RKO (cell line): ENCODE measurements at places on chromosomes 1 and 21.

- no peak for DNase-seq
Measured at GRCh38 chr1:181390410-181391077, 92.8 kb upstream of the CACNA1E start.

DNA sequence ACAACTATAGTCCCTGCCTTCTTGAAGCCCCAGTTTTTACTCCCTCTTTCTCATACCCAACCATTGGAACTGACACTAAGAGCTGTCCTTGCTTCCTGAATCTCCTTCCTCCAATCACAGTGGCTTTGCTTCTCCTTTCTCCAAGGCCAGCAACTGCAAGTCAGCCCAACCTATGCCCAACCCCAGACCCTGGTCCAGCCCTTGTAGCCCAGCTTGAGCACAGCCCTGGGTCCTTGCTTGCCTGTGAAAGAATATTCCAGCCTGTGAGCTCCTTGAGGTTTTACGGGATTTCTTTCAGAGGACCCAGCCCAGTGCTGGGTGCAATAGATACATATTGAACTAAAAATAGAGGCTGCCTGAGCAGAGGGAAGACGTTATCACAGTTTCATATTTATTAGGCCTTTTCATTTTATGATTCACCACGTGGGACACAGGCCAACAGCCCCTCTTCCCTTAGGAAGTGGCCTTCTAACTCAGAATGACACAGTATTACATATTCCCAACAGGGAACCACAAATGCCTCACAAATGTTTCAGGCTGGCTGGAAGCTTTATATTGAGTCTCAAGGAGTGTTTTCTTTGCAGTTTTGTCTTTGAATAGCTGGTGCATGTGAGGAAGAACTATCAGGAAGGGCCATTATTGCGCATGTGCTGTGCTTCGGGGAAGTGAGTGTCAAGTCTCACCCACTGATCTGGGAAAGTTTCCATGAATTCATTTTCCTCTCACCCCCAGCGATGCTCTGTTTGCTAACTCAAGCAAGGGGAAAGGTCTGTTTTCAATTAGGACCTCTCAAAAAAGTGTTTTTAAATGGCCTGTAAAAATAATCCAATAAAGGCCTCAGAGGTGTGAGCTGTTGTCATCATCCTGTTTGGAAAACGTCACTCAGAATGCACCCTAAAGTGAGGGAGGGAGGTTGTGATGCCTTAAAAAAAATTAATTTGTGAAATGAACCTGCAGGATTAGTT is 92.3 kb upstream of the NFIA start:
- no peak for DNase-seq

DNA sequence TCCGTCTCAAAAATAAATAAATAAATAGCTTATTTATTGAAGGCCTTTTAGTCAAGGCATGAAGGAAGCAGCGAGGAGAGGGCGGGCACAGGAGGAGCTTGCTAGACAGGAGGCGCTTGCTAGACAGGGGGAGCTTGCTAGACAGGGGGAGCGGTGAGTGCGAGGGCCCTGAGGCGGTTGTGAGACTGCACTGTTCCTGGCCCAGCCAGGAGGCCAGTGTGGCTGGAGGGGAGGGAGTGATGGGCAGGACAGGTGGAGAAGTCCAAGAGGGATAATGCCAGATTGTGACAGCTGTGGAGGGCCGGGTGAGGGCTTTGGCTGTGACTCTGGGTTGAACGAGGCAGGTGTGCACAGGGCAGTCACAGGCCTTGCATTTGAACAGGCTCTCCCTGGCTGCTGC is 18.2 kb downstream of the KIF17 start:
- no peak for DNase-seq

GRCh38 chr1:182622901-182623528 is 18.8 kb upstream of the RGS16 start:
- no peak for DNase-seq

GRCh38 chr21:38289705-38290485 is 33.1 kb downstream of the KCNJ15 start:
- no peak for DNase-seq

GRCh38 chr1:182368358-182368757 is 23.2 kb downstream of the GLUL start:
- DNase-seq, result no peak

DNA sequence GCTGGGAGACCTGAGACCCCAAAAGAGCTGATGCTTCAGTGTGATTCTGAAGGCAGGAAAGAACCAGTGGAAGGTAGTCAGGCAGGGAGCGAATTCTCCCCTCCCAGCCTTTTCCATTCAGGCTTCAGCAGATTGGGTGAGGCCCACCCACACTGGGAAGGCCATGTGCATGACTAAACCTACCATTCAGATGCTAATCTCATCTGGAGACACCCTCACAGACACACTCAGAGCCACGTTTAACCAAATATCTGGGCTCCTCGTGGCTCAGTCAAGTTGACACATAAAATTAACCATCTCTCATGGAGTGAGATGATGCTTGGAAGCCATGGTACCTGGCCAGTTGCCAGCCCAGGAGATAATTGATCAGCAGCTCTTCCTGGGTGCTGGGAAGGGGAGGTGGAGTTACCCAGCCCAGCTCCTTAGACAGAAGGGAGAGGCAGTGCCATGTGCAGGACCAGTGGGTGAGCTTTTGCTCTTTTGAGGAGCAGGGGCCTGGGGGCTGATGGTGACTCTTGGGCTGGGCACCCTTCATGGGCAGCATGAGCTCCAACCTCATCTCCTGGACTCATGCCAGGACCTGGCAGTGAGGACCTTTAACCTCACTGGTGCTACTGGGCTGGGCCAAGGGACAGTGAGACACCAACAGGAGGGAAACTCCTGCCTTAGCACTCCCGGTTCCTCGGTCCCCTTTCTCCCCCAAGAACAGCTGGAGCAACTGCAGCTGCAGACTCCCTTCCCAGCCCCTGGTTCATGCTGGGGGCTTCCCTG is 89.0 kb upstream of the ACTL8 start:
- DNase-seq, result peak; percentile 19

DNA sequence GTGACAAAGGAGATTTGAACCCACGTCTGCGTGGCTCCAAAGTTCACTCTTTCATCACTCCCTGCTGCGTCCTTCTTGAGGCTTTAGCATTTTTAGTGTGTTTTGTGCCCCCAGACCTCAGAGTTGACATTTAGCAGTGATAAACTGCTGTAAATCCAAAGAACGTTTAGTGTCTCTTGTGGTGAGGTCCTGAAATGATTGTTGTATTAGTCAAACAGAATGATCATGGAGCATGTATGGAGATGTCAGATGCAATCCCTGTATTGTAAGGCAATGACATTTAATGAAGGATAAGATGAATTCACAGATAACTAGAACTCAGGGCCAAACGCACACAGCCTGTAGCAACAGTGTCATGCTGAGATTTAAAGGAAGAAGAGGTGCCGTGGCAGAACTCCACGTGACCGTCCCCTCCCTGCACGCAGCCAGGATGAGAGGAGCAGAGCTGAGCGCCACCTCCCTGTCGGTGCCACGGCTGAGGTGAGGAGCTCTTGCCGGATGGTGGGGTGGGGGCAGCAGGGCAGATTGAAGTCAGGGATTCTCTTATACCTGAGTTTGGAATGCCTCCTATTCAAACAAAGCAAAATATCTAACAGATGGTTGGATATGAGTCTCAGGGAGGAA is 30.1 kb downstream of the NTPCR start:
- no peak for DNase-seq
